ENCODE measurements at places on chromosomes 7 and 10.

- ATAC-seq = no peak
These were observed 447.9 kb upstream of the PFKP start for GRCh38 chr10:2619472-2619871.

DNA sequence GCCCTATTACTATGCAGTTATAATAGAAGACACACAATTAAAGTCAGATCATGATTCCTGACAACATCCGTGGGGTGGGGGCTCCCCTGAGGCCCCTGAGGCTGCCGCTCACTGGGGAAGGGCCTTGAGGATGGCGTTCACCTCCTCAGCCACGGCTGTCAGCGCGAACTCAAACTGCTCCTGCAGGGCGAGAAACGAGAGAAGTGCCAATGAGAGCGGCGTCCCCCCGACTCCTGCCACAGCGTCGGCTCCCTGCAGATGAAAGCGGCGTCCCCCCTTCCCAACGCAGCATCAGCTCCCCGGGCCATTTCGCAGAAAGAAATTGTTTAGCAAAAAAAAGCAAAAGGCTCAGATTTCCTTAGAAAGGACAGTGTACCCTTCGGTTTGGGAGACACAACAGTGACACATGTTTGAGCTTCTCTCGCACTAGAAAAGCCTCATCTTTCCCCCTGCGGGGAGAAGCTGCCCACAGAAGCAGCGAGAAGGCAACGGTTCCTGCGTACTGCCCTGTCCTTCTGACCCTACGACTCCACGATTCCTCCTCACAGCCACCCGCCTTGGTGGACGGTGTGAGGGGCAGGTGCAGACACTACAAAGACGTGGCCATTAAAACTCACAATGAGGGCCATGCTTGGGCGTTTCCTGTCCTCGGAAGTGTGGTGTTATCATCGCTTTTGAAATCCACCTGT is 203.9 kb downstream of the DNAJB6 start:
- ATAC-seq = no peak

- ATAC-seq = peak; percentile 28
These were observed 43.3 kb upstream of the ECHDC3 start for GRCh38 chr10:11698691-11699549.

DNA sequence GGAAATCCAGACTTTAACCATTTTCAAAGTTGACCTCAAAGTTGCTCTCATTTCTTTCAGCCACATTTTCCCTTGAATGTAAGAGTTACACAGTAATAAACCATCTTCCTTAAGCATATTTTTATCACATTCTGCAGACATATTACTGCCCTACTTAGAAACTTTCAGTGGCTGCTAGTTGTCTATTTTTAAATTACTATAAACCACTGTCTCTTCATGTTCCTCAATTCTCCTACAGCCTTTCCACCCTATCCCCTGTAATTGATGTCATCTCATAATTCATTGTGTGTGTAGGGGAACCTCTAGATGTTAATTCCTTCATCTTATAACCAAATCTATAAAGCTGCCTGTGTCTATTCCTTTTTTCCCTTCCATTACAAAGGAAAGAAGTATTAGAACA is 78.1 kb upstream of the STRIP2 start:
- no peak for ATAC-seq

- no peak for ATAC-seq
These were observed 158.0 kb downstream of the CREB5 start for GRCh38 chr7:28570113-28570969.

GRCh38 chr7:92432299-92432946 is 14.9 kb upstream of the GATAD1 start:
- no peak for ATAC-seq

GRCh38 chr10:118687472-118687871 is 67.3 kb downstream of the CACUL1 start:
- ATAC-seq = no peak

DNA sequence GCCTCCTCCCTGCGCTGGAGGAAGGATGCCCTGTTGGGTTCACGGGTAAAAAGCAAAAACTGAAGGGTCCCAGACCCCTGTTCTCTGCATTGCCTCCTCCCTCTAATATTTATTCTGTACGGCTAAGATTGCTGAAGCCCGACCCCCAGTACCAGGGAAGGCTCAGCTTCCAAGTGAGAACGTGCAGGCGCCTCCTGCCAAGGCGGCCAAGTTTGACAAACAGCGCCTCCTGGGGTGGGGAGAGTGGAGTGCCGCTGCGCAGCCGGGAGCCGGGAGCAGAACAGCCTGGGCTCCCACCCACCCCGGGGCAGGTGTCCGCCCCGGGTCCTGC is 4.7 kb upstream of the EBF3 start:
- ATAC-seq = no peak

DNA sequence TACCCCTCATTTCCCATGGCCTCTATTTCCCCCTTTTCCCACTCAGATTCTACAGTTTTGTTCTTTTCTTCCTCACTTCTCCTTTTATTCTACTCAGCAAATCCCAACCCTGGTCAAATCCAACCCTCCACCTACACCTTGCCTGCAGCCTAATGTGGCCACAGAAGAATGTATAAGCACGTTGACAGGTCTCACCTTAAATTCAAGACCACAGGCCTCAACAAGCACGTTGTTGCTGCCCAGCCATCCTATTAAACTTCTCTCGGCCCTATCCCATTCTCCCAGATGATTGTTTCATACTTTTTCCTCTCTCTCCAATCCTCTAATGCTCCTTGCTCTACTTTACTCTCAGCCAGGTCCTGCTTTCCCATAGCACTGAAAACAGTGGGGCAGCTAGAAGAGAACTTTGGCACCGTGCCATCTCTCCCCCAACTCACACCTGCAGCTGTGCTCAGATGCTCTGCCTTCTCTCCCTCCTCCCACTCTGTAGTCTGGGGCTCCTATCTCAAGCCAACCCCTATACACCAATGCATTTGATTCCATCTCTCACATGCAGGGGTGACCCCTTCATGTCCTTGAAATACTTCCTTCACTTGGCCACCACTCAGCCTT is 6.8 kb upstream of the EIF3A start:
- ATAC-seq = no peak

DNA sequence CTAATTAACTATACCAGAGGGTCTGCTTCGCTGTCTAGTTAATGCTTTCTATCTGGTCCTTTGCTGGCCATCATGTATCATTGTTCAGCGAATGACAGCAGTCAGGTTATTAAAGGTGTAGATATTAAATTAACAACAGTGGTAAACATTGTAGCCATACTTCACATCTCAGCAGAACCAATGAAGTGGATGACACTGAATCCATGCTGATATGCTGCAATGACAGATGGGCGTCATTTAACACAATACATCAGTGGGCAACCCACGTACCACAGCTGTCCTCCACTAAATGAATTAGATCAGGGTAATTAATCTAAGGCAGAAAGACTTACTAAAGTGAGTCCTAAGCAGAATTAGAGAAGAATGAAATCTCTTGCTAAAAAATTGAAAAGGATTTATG is 767.2 kb downstream of the NXPH1 start:
- no peak for ATAC-seq

- ATAC-seq = no peak
These were observed 163.7 kb downstream of the BAMBI start for GRCh38 chr10:28840971-28841370.

DNA sequence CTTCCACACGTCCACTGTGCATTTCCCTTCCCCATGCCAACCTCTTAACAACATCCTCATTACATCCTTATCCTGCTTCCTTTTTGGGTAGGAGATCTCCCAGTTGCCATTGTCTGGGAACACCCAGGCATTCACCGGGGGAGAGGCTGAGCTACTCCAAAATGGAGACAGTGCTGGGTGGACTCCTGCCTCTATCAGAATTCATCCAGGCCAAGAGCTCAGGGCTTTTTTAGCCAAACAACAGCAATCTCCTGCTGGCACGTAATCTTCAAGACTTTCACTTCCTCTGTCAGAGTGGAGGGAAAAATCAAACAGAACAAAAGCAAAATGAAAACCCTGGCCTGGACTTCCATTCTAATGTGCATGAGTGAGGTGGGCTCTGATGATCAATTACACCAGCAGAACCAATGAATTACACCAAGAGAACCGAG is 245.0 kb downstream of the PRPF18 start:
- ATAC-seq = no peak

- ATAC-seq = no peak
These were observed 6.3 kb downstream of the MTPN start for GRCh38 chr7:135970682-135971365.

GRCh38 chr10:95835149-95835860 is 72.5 kb upstream of the CC2D2B start:
- ATAC-seq = peak; percentile 15

- no peak for ATAC-seq
These were observed 6.7 kb upstream of the POLR1F start for GRCh38 chr7:19715499-19715898.

DNA sequence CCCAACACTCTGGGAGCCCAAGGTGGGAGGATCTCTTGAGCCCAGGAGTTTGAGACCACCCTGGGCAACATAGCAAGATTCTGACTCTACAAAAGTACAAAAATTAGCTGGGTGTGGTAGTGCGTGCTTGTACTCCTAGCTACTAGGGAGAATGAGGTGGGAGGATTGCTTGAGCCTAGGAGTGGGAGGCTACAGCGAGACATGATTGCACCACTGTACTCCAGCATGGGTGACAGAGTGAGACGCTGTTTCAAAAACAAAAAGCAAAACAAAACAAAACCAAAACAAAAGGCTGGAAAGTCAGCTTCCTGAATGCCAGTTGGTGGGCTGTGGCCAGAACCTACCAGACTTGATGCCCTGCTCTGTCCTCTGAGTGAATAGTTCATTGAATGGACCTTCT is 242.8 kb downstream of the PHTF2 start:
- ATAC-seq = no peak

DNA sequence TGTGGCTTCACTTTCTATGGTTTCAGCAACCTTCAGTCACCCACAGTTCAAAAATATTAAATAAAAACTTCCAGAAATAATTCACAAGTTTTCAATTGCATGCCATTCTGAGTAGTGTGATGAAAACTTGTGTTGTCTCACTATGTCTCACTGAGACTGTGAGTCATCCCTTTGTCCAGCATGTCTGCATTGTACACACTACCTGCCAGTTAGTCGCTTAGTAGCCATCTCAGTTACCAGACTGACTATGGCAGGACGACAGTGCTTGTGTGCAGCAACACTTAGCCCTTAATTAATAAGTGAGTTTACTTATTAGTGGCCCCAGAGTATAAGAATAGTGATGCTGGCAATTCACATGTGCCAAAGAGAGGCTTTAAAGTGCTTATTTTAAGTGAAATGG is 22.5 kb downstream of the CCDC186 start:
- ATAC-seq = no peak

- ATAC-seq = no peak
These were observed 60.8 kb downstream of the RHOBTB1 start for GRCh38 chr10:60883187-60883586.

DNA sequence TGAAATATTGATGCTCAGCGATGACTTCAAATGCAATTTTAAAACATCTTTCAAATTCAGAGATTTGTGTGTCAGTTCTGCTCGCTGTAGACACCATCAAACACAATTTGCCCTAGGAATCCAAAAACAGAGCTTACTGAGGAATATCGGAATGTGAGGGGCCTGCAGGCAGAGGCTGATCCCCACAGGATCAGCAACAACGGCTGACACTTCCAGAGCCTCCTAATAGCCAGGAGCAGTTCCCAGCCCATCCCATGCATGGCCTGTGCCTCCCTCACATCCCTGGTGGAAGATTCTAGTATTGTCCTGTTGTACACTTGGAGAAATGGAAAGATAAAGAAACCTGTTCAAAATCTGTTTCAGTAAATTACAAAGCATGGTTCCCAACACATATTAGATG is 129.7 kb upstream of the VWC2 start:
- ATAC-seq = no peak

GRCh38 chr10:13924040-13924725 is 337.4 kb downstream of the PRPF18 start:
- ATAC-seq = no peak

GRCh38 chr10:126843299-126843934 is 61.8 kb upstream of the DOCK1 start:
- no peak for ATAC-seq

DNA sequence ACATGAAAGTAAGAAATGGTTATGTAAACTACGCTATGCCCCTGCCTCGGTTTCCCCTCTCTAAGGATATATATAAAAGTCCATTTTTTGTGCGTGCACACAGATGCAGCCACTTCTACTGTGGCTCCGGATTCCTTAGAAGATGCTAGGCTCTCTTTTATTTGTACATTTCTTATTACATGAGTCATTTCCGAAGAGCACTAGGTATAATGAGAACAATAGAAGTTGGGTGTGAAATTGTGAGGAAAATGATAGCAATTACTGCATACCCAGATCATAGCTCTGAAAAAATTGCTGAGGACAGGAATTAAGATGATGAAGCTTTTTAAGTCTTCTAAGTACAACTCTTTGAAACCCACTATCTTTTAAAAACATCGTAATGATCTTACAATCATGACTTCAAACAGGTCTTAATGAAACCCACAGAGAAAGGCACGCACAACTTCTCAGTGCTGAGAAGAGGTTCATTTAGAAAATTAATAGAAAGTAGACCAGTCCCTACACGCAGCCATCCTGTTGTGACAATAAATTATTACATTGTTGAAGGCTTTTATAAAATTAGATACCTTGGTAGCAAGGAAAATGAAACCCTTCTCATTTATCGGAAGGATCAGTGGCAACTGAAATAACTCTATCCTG is 96.2 kb upstream of the FGFR2 start:
- ATAC-seq = no peak

DNA sequence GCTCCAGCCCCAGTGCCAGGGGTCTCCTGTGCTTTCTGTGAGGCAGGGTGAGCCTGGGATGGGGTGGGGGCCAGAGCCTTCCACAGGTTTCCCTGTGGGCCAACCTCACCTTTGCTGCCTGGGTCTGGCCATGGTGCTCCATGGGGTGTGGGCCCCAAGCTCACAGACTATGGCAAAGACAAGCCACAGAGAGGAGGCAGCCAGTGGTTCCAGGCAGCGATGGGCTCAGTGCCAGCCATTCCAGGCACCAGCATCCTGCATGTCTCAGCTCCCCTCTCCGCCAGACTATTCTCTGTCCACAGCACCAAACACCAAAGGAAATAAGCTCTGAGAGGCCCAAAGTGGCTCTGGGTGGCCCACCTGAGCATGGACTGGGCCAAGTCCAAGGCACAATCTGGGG is 133.5 kb downstream of the PTPN20 start:
- ATAC-seq = no peak

- no peak for ATAC-seq
These were observed 167.7 kb downstream of the NSUN6 start for GRCh38 chr10:18483516-18484186.

DNA sequence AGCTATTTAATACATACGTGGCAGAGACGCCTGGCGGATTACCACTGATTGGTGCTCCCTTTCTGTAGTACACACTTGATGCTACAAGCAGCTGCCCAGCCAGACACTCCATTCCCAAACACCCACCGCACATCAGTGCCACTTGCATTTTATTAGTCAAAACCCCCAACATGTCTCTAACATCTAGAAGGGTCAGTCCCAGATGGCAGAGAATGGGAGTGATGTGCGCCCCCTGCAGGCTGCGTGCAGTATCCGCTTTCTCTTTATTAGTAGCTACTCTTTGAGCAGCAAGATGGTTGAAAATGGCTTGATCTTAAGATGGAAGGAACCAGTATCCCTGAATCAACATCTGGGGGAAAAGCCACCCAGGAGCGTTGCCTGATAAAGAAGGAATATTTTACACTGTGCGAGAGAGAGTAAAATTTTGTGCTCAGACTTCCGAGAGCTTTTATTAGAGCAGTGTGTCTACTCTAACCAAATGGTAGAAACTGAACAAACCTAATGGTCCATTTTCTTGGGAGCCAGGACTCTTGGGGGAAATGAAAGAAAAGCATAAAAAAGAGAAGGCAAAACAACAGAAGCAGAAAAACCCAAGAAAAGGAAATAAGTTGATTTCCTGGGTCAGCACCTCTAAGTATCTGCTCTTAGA is 78.3 kb downstream of the ST8SIA6 start:
- no peak for ATAC-seq
